Ovary (tissue), 10 donors: ENCODE measurements at places on chromosomes 7 and 10.

GRCh38 chr10:36171953-36172940, 530.2 kb upstream of the FZD8 start:
- no peak for DNase-seq

GRCh38 chr10:113754768-113755167, 3.3 kb downstream of the PLEKHS1 start:
- no peak for DNase-seq

DNA sequence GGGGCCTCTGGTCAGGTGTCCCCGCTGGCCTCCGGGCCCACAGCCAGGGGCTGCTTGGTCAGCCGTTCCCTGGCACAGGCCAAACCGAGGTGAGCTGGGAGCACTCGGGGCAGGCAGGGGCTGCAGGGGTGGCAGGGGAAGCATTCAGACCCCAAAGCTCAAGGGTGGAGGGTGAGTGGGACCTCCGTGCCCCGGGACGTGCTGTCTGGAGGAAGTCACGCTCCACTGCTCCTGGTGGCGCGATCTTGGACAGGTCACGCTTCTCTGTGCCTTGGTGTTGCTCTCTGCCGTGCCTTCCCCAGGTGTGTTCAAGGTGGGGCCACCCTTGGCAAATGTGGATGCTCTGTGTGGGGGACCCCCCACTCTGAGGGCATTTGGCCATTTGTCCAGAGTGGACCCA, 24.6 kb upstream of the ELFN1 start:
- DNase-seq: no peak

GRCh38 chr10:127897177-127897576, 4.4 kb upstream of the CLRN3 start:
- DNase-seq: no peak

GRCh38 chr7:105354383-105354782, 34.3 kb downstream of the SRPK2 start:
- DNase-seq: no peak

DNA sequence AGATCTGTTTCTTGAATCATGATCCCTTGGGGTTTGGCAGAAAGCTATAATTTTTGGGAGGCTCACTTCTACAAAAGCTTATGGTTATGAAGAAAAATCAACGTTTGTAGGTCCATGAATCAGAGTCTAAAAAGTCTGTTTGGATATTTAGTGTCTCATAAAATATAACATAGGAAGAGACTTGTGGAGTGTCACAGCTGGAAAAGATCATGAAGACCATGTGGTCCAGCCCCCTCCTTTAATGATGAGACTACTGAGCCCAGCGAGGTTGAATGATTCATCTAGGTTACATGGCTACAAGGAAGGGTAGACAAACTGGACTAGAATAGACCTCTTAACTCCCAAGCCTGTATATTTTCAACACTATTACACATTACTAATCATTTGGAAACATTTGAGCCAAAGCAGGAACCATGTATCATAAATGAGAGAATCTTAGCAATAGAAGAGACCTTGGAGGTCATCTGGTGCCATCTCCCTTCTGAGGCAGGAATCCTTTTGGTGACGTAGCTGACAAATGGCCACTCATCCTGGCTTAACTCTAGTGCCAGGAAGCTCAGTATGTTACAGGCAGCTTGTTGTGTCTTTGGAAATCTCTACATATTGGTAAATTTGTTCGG, 152.5 kb downstream of the CREB5 start:
- no peak for DNase-seq

DNA sequence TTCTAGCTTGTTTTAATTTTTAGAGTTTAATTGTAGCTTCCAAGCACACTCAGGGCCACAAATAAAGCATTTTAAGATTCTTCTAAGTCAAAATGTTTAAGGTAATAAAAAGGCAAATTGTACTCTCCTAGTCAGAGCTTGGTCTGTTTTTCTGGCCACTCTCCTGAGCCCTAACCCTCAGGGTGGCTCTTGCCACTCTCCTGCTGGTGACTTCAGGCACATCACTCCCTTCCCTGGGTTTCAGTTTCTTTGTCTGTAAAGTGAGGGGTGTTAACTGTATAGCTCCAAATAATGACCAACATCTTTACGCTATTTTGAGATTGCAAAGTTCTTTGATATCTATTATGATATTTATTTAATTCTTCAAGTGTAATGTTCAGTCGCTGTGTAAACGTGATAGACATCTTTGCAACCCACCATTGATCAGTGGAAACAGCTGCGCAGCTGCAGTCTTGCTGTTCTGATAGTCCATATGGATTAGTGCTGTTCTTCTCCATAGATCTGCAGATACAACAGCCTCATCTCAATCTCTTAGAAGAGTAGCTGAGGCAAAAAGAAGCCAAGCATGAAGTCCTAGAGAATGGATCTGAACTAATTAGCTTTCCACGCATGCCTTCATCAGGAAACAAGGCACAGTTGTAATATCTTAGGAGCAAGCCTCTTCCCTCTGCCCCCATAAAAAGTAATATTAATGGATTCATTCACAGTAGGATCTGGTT, 189.9 kb downstream of the PLPP4 start:
- no peak for DNase-seq

GRCh38 chr7:47597379-47597778, 15.5 kb upstream of the TNS3 start:
- no peak for DNase-seq

- no peak for DNase-seq
Observed at GRCh38 chr7:139887992-139888481, 59.0 kb downstream of the TBXAS1 start.

DNA sequence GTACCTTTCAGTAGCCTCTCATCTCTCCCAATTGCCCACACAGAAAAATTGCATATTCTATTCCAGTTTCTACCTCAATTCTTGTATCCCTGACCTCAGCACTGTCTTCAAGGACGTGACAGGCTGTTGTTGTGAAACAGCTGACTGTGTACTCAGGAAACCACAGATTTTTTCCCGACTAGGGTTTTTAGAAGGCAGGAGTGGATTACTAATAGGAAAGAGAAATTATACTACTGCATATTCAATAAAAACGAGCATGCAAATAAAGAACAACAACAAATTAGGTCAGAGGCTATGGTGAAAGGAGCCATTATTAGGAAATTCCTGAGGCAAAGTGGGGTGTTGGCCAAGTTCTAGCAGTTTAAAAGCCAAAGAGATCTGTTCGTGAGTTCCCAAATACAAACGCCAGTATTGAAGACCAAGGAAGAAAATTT, 93.4 kb downstream of the DOCK4 start:
- DNase-seq: no peak

GRCh38 chr10:123119081-123119480, 16.7 kb upstream of the HMX3 start:
- DNase-seq: no peak

GRCh38 chr7:29811586-29811985, 5.3 kb downstream of the WIPF3 start:
- DNase-seq: no peak

DNA sequence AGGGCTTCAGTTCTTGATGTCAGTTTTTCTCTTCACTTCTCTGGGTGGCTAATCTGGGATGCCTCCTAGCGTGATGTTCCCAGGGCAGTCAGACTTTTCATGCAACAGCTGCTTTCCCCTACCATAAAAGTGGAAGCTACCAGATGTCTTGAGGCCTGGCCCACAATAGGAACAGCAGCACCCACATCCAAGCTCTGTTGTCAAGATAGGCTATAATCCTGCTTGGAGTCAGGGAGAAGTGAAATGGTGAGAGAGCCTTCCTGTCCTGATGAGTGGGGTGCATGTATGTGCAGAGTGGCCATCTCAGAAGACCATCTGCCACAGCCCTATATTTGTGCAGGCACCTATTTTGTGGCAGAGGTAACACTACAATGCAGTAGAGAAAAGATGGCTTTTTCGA, 108.0 kb downstream of the HTR5A start:
- no peak for DNase-seq

DNA sequence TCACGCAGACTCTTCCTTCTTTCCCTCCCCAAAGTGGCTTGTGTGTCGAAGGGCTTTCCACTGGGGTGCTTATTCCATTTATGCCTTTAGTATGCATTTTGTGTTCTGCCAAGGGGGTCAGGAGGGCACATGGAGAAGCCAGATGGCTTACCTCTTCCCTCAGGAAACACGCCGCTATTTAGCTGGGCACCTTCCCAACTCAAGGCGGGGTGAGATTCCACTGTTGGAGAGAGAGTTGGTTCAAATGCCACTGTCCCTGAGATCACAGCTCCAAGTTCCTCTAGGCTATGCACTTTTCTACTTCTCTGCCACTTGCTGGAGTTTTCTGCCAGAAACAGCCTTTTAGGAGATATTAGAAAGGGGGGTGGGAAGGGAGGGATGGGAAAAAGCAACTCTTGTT, 1091.8 kb downstream of the LRMDA start:
- peak; percentile 47 for DNase-seq

DNA sequence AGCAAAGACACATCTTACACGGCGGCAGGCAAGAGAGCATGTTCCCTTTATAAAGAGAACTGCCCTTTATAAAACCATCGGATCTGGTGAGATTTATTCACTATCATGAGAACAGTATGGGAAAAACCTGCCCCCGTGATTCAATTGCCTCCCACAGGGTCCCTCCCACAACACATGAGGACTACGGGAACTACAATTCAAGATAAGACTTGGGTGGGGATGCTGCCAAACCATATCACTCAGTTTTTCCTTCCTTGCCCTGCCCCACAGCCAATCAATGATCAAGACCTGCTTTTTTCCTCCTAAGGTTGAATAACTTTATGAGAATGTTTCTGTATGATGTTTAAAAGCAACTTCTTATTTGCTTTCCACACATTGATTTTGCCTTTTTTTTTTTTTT, 3.1 kb upstream of the PTPRE start:
- DNase-seq: no peak

DNA sequence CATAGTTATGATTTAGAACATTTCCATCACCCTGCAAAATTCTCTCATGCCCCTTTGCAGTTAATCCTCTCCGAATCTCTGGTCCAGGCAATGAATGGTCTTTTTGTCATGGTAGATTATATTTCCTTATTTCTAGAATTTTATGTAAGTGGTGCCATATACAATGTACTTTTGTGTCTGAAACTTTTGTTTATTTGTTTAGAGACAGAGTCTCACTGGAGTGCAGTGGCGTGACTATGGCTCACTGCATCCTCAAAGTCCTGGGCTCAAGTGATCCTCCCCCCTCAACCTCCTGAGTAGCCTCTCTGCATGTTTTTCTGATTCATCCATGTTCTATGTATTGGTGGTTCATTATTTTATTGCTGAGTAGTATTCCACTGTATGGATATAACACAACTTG, 23.2 kb upstream of the PDK4 start:
- DNase-seq: no peak

- no peak for DNase-seq
Observed at GRCh38 chr10:34001087-34001580, 666.7 kb upstream of the NRP1 start.

- no peak for DNase-seq
Observed at GRCh38 chr7:25382869-25383268, 154.6 kb upstream of the NPVF start.
